Right ventricle myocardium superior (tissue), 1 donor: ENCODE measurements at places on chromosomes 12 and 14. TPM values are rescaled to one million over a fixed set of nuclear protein-coding genes. Genes with fewer than 3 reads are reported as not detected.
A peak's percentile ranks its signal among the peaks of the same experiment; 100 is the strongest.

DNA sequence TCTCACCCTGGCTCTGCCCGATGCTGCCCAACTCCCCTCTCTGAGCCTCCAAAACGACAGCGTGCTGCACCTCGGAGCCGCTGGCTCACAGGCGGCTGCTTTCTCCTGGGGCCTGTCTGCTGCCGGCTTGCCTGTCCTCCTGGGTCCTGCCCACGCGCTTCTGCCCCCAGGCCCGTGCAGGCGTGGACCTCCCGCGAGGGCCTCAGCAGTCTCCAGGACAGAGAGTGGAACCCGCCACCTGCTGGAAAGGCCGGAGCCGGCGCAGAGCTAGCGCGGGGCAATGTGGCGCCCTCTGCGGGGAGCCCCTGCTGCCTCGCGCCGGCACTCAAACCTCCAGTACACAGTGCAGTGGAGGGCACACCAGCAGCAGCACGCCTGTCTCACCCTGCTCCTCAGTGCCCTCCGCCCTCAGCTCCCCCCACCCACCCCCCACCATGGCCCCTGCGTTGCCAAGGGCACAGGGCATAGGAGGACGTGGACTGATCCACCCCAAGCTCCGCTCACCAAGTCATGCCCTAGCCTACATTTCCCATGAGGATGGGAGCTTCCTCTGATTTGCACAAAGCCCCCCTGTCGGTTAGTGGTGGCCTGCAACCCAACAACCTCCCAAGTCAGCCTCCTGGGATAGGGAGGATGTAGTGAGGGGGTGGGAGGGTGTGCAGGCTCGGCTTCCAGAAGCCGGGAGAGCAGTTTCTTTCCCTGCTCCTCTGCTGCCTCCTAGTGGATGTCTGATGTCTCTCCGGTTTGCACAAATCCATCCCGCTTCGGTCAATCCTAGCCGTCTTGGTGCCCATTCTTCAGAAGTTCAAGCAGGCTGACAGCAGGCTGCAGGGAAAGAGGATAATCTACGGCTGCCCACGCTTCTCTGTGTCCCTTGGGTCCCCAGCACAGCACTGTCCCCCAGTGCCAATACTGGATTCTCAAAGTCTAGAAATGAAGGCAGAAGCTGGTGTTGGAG, 25.2 kb downstream of the KRT8 start:
- DNase-seq: peak; percentile 86

GRCh38 chr12:3201339-3202051, 124.3 kb downstream of the TSPAN9 start:
- DNase-seq: no peak

GRCh38 chr14:99546234-99546879, 57.6 kb downstream of the CCDC85C start:
- DNase-seq: no peak

GRCh38 chr12:117114784-117115183, 15.6 kb upstream of the TESC start:
- peak; percentile 65 for DNase-seq

DNA sequence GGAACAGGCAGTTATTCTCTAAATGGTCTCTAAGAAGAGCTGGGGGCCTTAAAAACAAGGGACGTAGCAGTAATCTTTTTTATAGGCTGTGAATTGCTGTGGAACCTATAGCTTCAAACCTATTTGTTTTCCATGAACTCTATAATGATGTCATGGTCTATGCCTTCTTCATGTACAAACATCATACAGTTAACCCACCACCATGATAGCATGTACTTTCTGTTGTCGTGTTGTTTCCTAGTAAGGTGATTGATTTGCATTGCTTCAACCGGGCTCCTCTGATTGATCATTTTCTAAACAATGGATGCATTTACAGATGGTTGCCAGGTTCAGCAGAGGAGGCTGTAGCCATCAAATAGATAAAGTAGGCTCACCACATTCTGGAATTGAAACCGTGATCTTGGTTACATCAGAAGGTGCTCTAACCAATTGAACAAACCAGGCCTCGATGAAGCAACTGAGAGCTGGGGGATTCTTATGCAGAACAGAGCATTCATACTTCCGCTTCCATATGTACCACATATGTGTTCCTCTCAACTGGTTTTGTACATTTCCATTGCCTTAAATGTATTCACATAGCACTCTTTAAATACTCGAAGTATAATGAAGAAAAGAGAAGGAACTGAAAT, 25.6 kb upstream of the PCNX1 start:
- no peak for DNase-seq

DNA sequence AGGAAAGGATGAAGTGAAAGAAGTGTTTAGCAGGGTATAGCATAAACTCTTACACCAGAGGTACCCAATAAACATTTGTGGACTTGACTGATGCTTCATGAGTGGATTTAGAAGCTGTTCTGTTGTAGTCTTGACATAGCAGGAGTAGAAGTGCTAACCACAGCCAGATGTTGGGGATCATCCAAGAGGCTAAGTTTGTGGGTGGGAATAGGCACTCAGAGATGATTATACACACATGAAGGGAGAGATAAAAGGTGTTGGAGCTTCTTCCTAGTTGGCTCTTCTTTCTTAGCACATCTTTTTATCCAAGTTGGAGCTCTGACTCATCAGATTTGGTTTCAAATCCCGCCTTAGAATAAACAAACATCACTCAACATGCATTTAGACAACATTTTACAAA, 166.7 kb upstream of the E2F7 start:
- DNase-seq: no peak

DNA sequence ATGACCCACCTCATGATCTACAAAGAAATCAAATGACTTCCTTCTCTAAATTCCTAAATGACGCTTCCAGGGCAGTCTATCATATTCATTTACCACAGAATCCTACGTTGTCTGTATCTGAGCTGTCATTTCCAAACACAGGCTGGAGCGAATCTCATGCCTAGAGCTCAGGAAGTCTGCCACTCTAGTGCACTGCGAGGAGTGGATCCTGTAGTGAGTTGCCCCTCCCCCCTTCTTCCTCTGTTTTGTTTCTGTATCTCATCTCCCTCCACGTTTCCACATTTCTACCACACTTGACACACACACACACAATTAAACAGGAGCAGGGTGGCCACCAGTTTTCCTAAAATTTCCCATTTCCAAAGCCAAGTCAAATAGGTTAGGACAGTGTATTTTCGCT, 415.4 kb upstream of the PRICKLE1 start:
- DNase-seq: no peak

The CLEC12A gene
- 7.8 TPM for total RNA-seq

The P2RX7 gene
- 1.7 TPM for total RNA-seq

The TAS2R9 gene
- total RNA-seq: 0.22 TPM

The PROX2 gene
- total RNA-seq: not detected

The CIROP gene
- total RNA-seq: not detected

The TUNAR gene
- total RNA-seq: not detected
